ENCODE measurements at places on chromosomes 2 and 18.

DNA sequence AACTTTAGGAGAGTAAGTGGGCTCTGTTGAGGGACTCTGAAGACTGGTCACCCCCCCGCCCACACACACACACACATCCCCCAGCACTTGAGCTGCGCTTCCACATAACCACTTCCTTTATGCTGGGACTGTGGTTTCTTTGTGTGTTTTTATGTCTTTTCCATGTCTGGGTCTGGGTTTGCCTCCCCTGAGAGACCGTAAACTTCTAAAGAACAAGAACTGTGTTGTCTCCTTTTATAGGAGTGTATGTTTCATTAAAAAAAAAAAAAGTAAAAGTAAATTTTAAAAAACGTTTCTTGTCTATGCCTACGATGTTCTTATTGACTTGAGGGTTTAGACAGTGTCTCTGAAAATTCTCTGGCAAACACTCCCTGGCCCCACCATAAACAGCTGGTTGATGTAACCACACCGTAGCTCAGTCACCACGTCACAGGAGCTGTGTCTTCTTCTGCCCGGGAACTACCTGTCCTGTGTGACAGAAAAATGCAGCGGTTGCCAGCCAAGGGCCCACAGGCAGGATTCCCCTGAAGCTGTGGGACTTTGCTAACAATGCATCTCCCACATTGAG is 68.0 kb downstream of the KLHL29 start:
- no peak for DNase-seq

DNA sequence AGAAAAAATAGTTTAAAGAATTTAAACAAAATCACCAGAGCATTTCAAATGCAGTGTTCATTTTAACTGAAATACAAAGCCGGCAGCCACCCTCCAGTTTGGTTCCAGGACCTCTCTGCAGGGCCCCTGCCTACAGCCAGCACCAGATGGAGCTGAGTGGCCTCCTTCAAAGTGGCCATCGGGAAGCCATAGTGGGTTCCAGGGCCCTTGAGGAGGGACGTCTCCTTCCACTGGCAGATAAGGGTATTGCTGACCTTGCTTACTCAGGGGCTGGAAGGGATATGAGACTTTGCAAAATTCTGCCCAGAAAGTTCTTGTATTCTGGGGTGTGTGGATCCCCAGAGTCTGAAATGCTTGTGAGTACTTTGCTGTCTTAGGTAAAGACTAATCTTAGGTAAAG is 205.2 kb upstream of the APCDD1 start:
- DNase-seq = no peak

GRCh38 chr2:43333101-43333655 is 106.8 kb upstream of the ZFP36L2 start:
- DNase-seq = no peak

- no peak for DNase-seq
Measured at GRCh38 chr18:36153203-36153602, 23.5 kb downstream of the ELP2 start.

DNA sequence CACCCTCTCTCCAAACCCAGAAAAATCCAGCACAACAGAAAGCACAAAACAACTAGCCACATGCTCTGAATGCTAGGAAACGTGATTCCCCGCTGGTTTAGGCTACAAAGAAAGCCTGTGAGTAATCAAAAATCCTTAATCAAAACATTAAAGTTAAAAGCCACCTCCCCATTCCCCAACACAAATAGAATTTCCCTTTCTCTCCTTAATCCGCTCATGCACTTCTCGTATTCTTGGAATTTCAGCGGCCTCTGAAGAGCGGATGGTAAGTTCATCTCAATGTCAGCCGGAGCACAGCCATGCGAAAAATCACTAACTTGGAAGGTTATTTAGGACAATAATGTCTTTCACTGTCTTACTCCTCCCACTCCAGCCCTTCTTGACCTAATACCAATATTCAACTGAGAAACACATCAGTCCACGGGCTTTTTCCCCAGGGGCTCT is 126.7 kb downstream of the OSBPL1A start:
- DNase-seq = no peak

GRCh38 chr2:128786741-128787478 is 468.2 kb upstream of the HS6ST1 start:
- no peak for DNase-seq

DNA sequence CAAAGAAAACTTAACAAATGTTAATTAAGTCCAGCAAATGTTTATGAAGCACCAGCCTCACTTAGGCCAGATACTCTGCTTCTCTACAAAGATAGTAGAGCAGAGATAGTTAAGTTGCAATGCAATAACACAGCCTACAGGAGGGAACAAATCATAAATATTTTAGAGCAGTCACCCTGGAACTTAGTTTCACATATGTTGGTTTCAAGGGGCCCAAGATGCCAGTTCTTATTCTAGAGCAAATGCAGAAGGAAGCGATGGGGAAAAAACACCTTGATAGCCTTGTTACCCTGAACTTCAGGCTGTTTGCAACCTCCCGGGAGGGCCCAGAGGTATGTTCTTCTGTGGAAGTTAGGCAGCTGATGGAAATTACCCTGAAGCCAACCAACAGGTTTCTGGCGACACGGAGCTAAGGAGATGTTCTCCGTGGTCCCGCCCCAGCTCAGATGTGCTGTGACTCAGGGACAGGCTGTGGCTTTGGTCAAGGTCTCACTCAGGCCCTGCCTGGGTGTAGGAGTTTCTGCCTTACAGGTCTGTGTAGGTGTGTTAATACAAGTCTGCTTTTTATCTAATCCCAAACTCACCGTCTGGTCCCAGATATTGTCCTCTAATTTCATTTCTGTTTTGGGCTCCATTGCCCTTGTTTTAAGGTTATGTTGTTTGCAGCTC is 3.8 kb downstream of the CTIF start:
- DNase-seq = no peak

DNA sequence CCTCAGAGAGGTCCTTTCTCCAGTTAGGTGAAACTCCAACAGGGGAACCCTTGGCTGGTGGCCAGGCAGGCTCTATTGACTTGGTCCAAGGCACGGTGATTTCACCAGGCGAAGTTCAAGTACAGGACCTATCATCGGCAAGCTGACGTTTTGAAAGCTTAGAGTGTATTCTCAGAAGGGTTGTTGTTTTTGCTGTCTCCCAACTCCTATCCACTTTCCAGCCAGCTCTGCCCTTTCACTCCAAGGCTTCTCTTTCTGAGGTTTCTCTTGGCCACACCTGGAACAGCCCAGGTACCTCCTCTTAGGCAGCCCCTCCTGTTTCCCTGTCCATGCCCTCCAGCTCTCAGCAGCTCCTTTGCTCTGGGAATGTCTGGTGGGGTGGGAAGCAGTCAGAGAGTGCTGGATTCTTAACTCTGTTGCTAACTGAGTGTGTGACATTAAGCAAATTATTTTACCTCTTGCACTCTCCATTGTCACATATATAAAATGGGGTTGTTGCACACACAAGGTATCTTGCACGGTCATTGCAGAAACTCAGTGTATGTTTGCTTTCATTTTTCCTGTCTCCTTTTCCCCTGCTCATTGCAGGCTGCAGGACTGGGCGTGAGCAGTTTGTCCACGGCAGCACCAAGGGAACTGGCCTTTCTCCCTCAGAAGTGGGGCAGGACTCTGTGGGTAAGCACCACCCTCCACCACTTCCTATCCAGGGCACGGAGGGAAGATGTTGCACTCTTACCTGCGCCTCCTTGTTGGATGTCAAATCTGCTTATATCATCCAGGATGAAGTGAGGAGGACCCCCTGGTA is 30.2 kb downstream of the CAPN13 start:
- no peak for DNase-seq
